Central memory CD8-positive, alpha-beta T cell (primary cell): ENCODE measurements at places on chromosomes 5 and 9.
A peak's percentile ranks its signal among the peaks of the same experiment; 100 is the strongest.

GRCh38 chr5:158635565-158635964 lies 464.2 kb downstream of the EBF1 start:
- no peak for DNase-seq
- no peak overlapping the region for H3K4me3 ChIP-seq
- no peaks in the 10 kb centered on the region for H3K4me1 ChIP-seq
- peaks cover 54% of the 10 kb centered on the region for H3K27me3 ChIP-seq
- no peak overlapping the region for H3K27ac ChIP-seq
- H3K36me3 ChIP-seq, result no peaks in the 10 kb centered on the region

DNA sequence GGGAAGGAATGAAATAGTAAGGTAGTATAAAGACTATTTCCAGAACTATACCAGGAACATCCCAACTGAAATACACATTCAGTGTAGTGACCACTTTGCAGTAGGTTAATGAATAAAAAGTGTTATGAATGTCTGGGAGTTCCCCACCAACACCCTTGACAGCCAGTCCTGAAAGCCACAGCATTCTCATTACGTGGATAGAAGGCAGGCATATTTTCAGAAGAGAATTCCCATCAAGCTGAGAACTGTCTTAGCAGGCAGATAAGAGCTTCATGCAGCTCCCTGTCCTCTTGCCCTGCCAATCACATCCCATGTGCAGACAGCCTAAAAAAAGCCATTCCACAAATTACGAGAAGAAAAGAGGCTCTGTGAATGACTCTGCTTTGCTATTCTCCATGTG lies 695.0 kb downstream of the DTWD2 start:
- no peak overlapping the region for H3K27ac ChIP-seq
- no peaks in the 10 kb centered on the region for H3K27me3 ChIP-seq
- no peak for DNase-seq
- no peak overlapping the region for H3K4me3 ChIP-seq
- H3K36me3 ChIP-seq, result no peaks in the 10 kb centered on the region

DNA sequence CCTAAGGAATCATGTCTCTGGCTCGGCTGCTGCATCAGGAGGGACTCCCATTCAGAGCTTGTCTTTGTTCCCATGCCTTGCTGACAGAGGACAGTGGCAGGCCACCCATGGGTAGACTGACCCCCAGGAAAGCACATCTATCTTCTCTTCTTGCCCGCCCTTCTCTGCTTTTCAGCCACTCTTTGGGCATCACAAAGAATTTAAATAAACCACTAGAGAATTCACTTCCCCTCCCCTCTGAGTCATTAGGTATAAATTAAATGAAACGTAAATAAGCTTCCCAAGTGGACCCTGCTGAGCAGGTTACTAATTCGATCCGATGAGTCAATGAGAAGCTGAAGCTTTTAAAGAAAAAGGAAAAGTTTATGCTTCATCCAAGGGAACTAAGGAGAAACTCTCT lies 97.0 kb downstream of the DRD1 start:
- H3K4me1 ChIP-seq, result no peaks in the 10 kb centered on the region
- H3K4me3 ChIP-seq, result no peak overlapping the region
- DNase-seq, result no peak

DNA sequence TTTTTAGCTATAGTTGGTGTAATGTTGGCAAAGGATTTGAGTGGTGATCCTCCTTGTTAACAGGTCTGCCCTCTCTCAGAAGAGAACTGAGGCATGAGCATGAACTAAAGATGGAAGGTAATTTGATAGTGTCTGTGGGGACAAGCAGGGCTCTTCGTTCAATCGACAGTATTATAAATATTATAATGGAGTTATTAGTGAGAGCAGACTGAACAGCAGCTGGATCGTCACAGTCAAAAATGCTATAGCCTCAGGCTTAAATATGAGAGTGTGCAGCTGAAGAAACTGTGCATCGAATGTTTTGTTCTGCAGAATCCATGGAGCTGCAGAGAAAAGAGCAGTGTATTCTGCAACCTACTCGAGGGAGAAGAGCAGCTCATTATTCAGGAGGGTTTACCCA lies 757.3 kb downstream of the DNAH5 start:
- DNase-seq, result no peak
- H3K36me3 ChIP-seq, result peaks cover 2% of the 10 kb centered on the region
- H3K27ac ChIP-seq, result no peak overlapping the region
- no peaks in the 10 kb centered on the region for H3K27me3 ChIP-seq

GRCh38 chr5:126481243-126481642 lies 58.0 kb downstream of the GRAMD2B start:
- no peak for DNase-seq
- no peak overlapping the region for H3K4me3 ChIP-seq
- peak overlapping the region; percentile 63 for H3K27ac ChIP-seq

DNA sequence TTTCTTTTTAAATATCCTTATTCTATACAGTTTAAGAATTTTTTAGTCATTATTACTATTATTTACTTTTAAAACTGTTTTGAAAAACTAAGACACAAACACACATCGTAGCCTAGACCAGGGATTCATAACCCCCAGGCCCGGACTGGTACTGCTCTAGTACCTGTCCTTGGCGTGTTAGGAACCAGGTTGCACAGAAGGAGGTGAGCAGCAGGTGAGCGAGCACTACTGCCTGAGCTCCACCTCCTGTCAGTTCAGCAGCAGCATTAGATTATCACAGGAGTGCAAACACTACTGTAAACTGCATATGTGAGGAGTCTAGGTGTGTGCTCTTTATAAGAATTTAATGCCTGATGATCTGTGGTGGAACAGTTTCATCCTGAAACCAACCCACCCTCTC lies 357.0 kb downstream of the PTPRD start:
- no peak for DNase-seq
- H3K4me1 ChIP-seq, result no peaks in the 10 kb centered on the region
- no peaks in the 10 kb centered on the region for H3K27me3 ChIP-seq
- no peaks in the 10 kb centered on the region for H3K36me3 ChIP-seq
- no peak overlapping the region for H3K4me3 ChIP-seq

DNA sequence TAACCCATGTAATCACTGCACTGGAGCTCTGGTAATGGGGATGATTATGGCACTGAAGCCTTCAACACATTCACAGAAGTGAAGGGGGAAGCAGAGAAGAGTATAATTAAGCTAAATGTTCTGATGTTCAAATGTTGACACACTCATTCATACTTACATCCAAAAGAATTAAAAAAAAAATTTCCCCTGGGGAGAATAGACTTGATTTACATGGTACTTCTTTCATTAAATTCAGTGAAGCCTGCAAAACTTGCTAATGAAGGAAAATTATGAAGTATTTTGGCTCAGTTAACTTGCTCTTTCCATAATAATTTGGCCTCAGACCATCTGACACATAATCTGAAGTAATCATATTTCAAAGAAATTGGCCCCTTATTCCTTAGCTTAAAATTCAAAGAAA lies 428.8 kb downstream of the SH3GL2 start:
- no peaks in the 10 kb centered on the region for H3K27me3 ChIP-seq
- H3K4me1 ChIP-seq, result no peaks in the 10 kb centered on the region
- no peak overlapping the region for H3K27ac ChIP-seq
- no peaks in the 10 kb centered on the region for H3K36me3 ChIP-seq
- no peak overlapping the region for H3K4me3 ChIP-seq
- no peak for DNase-seq

- no peaks in the 10 kb centered on the region for H3K36me3 ChIP-seq
- peaks cover 14% of the 10 kb centered on the region for H3K4me1 ChIP-seq
- H3K27ac ChIP-seq, result no peak overlapping the region
- peaks cover 9% of the 10 kb centered on the region for H3K27me3 ChIP-seq
- DNase-seq, result no peak
Observed at GRCh38 chr5:136014049-136015002, 14.5 kb upstream of the TGFBI start.

GRCh38 chr9:38386319-38386895 lies 6.1 kb upstream of the ALDH1B1 start:
- H3K36me3 ChIP-seq, result no peaks in the 10 kb centered on the region
- H3K27me3 ChIP-seq, result peaks cover 20% of the 10 kb centered on the region
- no peak for DNase-seq
- no peak overlapping the region for H3K27ac ChIP-seq
- no peaks in the 10 kb centered on the region for H3K4me1 ChIP-seq
- H3K4me3 ChIP-seq, result no peak overlapping the region

DNA sequence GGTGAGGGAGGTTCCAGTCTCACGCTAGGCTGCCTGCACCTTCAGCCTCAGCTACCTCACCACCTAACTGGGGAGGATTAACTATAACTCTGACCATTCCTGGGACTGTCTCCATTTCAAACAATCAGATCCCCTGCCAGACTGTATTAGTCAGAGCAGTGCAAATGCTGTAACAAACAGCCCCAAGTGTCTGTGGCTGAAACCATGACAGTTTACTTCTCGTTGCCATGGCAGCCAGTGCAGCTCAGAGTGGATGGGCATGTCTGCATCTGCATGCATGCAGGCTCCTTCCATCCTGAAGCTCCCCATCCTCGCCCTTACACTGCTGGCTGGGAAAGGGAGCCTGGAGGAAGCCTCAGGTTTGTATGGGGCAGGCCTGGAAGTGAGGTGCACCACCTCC lies 86.7 kb downstream of the KCNIP1 start:
- H3K4me1 ChIP-seq, result no peaks in the 10 kb centered on the region
- H3K27ac ChIP-seq, result no peak overlapping the region
- H3K36me3 ChIP-seq, result no peaks in the 10 kb centered on the region
- H3K27me3 ChIP-seq, result peaks cover 43% of the 10 kb centered on the region
- H3K4me3 ChIP-seq, result no peak overlapping the region

DNA sequence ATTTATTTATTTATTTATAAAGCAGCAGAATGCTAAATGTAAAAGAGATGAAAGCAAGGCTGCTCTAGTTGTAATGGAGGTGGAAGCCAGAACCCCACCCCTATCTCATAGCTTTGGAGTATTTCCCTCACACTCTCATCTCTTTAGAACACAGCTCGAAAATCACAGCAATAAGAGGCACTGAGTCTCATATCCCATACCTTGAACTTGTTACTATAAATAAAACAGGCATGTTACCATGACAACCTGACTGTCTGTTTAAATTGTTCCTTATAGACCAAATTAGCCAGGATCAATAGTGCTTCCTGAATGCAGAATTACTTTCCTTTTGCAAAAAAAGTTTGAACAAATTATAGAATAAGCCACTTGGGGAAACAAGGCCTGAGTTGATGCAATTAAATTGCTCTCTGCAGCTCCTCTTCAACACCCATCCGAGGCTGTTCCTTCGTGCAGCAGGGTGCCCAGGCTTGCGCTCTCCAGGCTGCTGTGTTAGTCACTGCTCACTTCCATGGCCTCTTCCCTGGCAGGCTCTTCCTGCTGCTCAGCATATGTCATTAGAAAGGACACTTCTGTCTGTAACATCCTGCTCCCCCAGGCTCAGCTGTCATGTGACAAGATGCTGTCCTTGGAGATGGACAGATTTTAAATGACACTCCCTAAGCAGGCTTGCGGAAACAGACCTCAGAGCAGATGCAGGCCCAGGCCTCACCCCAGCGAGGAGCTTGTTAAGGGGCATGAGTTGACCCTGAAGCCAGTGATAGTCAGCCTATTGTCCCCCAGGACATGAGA lies 120.2 kb downstream of the CARTPT start:
- no peaks in the 10 kb centered on the region for H3K36me3 ChIP-seq
- no peak overlapping the region for H3K4me3 ChIP-seq
- H3K4me1 ChIP-seq, result no peaks in the 10 kb centered on the region
- H3K27me3 ChIP-seq, result peaks cover 20% of the 10 kb centered on the region

- no peak overlapping the region for H3K27ac ChIP-seq
- peaks cover 31% of the 10 kb centered on the region for H3K27me3 ChIP-seq
- no peak overlapping the region for H3K4me3 ChIP-seq
- DNase-seq, result no peak
Observed at GRCh38 chr5:168165977-168166376, 125.5 kb upstream of the WWC1 start.

GRCh38 chr9:129981180-129981907 lies 61.6 kb downstream of the FNBP1 start:
- no peak overlapping the region for H3K4me3 ChIP-seq
- DNase-seq, result no peak
- peaks cover 46% of the 10 kb centered on the region for H3K4me1 ChIP-seq
- no peaks in the 10 kb centered on the region for H3K27me3 ChIP-seq
- H3K27ac ChIP-seq, result peak overlapping the region; percentile 48
- H3K36me3 ChIP-seq, result peaks cover 50% of the 10 kb centered on the region

DNA sequence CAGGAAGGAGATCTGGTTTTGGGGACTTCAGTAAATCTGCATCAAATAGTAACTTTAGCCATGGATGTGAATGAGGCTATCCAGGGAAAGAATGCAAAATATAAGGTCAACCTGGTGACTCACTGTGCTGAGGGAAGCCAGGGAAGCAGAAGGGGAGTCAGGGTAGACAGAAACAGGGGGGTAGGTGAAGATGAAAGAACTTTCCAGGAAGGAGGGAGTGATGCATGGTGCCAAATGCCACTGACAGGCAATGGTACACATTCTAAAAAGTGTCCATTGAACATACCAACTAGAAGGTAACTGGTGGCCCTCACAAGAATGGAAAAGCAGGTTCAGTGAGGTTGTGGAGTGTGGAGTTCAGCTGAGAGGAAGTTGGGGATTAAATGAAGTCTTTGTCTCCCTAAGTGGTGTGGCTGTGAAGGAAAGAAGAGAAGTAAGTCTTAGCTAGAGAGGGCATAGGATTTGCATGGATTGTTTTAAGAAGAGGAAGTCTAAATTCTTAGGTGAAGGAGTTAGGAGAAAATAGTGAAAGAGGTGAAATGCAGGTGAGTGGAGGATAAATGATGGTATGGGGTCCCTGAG lies 35.5 kb downstream of the PALM2AKAP2 start:
- no peaks in the 10 kb centered on the region for H3K4me1 ChIP-seq
- no peaks in the 10 kb centered on the region for H3K36me3 ChIP-seq
- H3K27me3 ChIP-seq, result peaks cover 7% of the 10 kb centered on the region
- H3K4me3 ChIP-seq, result no peak overlapping the region

- DNase-seq, result no peak
- H3K36me3 ChIP-seq, result peaks cover 8% of the 10 kb centered on the region
- peaks cover 29% of the 10 kb centered on the region for H3K4me1 ChIP-seq
- H3K27me3 ChIP-seq, result no peaks in the 10 kb centered on the region
Observed at GRCh38 chr5:138458384-138458783, 6.9 kb upstream of the EGR1 start.

GRCh38 chr9:90901933-90902332 lies 100.3 kb downstream of the SYK start:
- no peaks in the 10 kb centered on the region for H3K4me1 ChIP-seq
- H3K36me3 ChIP-seq, result peaks cover 2% of the 10 kb centered on the region
- peaks cover 7% of the 10 kb centered on the region for H3K27me3 ChIP-seq

- H3K4me1 ChIP-seq, result no peaks in the 10 kb centered on the region
- no peaks in the 10 kb centered on the region for H3K27me3 ChIP-seq
- H3K4me3 ChIP-seq, result no peak overlapping the region
- H3K27ac ChIP-seq, result no peak overlapping the region
Observed at GRCh38 chr5:149616727-149617285, 35.5 kb downstream of the ARHGEF37 start.

- no peak for DNase-seq
- no peaks in the 10 kb centered on the region for H3K4me1 ChIP-seq
- H3K27me3 ChIP-seq, result no peaks in the 10 kb centered on the region
- no peak overlapping the region for H3K27ac ChIP-seq
- H3K36me3 ChIP-seq, result no peaks in the 10 kb centered on the region
Observed at GRCh38 chr5:125525356-125525755, 778.9 kb upstream of the ZNF608 start.

- peak overlapping the region; percentile 97 for H3K27ac ChIP-seq
- peaks cover 41% of the 10 kb centered on the region for H3K36me3 ChIP-seq
- H3K4me1 ChIP-seq, result peaks cover 72% of the 10 kb centered on the region
- no peaks in the 10 kb centered on the region for H3K27me3 ChIP-seq
- DNase-seq, result no peak
Observed at GRCh38 chr9:129988607-129989361, 54.2 kb downstream of the FNBP1 start.
